MM.1S (cell line): ENCODE measurements at places on chromosomes 12 and 14.

- DNase-seq: no peak
Measured at GRCh38 chr12:91883811-91884210, 261.8 kb downstream of the BTG1 start.

GRCh38 chr12:58648176-58648575 lies 272.1 kb downstream of the LRIG3 start:
- no peak for DNase-seq

GRCh38 chr12:84134797-84135366 lies 777.7 kb downstream of the SLC6A15 start:
- no peak for DNase-seq

DNA sequence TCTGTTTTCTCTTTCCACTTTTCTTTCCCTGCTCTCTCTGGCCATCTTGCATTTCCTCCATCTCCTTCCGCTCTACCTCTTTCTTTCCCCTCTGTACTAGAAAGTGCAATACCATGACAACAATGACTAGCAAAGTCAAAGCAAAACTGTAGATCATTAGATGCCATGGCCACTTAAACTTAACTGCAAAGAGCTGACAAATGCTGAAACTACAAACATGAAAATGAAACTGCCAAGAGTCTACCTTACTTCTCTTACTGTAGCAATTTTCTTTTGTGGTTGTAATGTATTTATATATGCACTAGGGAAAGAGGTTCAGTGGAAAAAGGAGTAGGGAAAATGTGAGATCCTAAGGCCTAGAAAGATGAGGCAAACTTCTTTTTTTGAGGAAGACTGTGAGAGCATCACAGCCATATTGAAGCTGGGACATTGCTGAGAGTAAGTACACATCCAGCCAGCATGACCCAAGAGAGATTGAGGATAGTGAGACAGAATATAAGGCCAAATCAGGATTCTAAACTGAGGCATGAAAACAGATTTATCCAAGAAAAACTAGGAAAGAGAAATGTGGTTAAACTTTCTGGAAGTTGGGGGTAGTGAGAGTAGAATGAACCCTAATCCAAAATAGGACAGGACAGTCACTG lies 276.6 kb upstream of the NAV3 start:
- DNase-seq: peak; percentile 67

GRCh38 chr12:90854136-90854689 lies 100.8 kb downstream of the CCER1 start:
- DNase-seq: peak; percentile 61

- DNase-seq: no peak
Measured at GRCh38 chr14:52033101-52033642, 35.7 kb downstream of the NID2 start.

DNA sequence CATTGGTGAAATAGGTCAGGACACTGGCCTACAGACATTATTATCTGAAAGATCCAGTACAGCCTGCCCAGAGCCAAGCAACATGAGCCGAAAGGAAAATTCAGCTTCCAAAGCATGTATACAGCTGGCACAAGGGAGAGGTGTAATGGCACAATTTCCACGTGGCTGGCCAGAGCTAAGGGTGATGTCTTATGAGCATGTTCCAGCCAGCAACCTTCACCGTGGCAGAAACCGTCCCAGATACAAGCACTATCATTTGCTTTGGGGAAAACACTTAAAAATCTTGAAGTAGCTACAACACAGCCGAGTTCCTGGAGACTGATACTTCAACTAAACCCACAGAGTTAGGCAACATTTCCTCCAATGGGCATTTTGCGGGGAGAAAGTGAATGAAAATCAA lies 44.5 kb downstream of the CORO1C start:
- no peak for DNase-seq

DNA sequence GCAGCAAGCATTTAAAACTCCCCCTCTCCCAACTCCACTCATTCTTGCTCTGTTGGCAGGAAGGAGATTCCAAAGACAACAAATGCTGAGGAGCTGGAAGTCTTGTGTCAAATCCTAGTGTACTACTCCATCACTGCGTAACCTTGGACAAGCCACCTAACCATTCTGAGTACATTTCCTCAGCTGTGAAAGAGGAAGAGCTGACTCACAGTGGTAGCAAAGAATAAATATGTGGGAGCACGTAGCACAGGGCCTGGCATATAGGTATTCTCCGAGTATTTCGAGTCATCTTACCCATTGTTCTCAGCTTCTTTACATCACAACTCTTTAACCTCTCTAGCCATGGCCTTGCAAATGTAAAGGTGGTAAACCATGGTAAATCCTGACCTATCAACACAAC lies 28.7 kb downstream of the EGLN3 start:
- DNase-seq: no peak

DNA sequence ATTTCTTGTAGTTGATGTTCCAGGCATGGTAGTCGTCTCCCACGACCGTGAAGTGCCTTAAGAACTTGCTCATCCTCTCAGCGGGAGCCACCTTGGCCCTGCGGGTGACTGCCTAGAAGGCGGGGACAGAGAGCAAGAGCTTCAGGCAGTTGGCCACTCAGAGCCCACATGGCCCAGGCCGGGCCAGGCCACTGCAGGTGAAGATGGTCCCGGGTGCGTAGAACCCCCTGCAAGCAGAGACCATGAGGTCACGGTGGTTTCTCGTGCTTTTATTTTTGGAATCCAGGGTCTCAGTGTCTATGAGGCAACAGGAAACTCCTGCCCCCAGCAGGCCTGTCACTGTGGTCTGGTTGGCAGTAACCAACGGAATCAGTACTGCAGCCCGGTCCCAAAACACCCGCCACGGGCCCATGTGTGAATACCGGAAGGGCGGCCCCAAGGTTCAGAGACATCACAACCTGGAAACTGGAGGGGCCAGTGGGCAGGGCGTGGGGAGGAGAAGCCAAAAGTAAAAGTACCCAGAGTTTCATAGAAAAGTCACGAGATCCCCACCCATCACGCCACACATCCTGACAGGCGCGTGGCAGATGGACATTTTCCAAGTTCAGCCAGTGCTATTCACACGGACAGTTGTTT lies 27.5 kb downstream of the HVCN1 start:
- DNase-seq: no peak

DNA sequence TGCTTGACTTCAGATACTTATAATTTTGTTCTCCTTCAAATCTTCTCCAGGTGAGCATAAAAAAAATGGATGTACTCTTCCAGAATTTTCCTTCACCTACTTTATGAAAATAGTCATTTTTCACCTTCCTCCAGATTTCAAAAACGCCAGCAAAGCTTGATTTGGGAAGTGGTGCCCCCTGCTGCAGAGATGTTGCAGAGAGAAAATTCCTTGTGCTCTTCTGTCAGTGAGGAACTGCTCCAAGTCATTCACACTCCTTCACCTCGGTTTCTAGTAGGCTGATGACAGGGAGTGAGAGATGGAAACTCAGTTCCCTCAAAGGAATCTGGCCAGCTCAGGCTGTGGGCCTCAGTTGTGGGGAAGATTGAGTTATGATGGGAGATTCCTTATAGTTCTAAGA lies 24.2 kb upstream of the RNASE3 start:
- DNase-seq: no peak

DNA sequence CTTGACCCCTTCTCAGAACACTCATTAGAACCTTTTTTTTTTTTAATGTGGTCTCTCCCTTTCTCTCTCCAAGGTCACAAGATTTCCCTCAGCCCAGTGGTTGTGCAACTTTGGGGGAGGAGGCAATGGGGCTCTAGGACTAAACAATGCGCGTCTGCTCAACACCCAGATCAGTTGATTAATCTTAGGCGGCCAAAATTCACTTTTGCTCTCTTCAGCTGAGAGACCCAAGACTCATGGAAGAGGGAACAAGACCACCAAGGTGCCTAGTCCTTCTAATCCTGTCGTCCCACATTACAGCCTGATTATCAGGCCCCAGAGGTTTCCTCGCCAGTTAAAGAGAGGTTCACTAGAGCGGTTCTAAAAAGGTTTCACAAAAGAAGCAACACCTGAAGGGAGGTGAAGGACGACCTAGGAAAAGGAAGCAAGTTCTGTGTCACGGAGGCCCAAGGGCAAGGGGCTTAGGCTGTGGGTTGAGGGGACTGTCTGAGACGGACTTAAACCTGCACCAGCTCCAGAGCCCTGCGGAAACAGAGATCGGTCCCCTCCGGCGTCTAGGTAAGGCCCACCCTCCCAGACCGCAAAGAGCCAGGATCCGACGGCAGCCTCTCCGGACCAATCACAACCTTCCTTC lies 824 bp upstream of the TARBP2 start:
- no peak for DNase-seq

DNA sequence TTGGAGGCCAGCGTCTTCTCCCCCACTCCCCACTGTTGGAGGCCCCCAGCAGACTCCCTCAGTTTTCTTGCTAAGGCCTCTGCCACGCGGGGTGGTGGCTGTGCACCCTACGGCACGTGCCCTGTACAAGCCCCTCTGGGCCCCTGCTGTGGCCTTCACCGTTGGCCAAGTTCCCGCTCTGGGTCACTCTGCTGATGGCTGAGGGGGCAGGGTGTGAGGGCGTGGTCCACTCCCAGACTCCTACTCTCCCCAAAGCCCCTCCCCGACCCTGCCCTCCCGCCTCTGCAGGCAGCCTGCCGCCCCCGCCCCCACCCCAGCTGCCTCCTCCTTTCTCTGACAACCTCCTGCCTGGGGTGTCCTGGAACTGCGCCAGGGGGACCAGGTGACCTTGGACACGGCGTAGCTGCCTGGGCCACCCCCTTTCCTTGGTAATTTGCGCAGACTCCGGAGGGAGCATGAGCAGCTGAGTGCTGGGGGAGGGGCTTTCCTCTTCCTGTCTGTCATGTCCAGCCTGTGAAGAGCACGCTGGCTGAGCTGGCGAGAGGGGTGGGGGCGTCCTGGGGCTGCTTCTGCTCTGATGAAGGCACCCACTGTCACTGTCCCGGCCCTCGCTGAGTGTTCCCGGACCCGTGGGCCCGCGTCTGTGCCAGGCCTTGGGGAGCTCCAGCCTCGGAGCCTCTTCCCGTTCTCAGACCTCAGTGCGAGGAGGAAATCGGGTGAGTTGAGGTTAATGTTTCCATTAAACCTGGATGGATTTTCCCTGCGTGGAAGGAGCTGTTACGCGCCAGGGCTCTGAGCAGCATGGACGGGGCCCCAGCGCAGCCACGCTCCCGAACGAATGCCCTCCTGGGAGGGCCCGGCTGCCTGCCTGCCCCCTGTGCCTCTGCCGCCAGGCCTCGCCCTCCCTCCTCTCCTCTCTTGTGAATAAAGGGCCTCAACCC lies 85.0 kb downstream of the KIF26A start:
- DNase-seq: no peak

DNA sequence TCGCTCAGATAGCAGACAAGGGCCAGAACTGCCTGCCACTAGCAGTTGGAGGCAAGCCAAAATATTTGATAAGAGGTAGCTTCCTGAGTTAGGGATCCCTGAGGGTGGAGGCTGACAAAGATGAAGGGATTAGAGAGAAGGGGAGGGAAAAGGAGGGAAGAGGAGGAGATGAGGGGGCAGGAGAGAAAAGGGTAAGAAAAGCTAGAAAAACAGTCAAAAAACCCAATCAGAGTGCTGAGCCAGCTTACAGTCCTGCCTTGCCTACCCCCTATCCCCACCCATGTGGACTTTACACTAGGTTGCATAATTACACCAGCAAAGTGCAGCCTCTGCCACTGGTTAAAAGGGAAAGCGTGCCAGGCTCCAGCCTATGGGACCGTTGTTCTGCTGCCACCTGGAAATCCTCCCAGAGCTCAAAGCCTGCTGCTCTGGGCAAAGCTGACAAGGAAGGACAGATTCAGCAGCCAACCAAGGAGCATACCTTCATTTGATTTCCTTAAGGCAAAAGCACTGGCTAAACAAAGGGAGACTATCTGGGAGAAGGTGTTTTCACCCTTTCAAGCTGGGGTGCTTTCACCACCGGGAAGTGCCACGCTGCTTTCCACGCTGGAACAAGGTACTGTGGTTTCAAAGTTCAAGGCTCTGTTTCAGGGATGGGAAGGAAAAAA lies 3.8 kb upstream of the NUMB start:
- DNase-seq: no peak

- DNase-seq: no peak
Measured at GRCh38 chr12:123024819-123025391, 44.4 kb downstream of the ARL6IP4 start.

DNA sequence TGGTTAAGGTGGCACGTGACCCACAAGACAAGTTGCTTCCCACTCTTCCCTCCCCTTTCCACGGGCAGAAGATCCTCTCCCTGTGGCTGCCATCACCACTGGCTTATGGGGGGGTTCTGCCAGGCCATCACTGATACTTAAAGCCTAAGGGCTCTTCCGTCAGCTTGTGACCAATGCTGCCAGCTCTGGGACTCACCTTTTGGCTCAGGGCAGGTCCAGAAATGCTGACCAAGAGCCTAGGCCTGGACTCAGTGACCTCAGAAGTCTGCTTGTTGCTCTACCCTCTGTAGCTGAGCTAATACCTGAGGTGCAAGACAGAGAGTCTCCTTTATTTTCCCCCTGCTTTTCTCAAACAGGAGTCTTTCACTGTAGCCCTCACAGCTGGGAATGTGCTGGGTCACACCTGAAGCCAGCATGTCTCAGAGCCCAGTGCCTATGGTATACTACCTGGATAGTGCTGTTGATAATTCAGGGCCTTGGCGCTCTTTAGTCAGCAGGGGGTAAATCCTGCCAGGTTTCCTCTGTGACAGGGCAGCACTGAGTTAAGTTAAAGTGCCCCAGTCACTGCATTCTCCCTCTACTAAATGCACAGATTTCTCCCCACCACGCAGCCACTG lies 19.7 kb downstream of the FGD4 start:
- DNase-seq: no peak
